ENCODE measurements at places on chromosomes 13 and 19.

DNA sequence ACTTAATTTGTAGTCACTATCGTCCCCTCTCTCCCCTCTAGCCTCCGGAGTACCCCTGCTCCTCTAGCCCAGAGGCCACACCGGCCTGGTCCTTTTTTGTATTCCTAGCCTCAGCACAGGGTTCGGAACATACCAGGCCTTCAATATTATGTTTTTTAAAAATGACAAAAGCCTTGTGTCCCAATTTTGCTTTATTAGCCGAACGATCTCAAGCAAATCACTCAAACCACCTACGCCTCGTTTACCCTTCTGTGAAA is 463 bp upstream of the POMP start:
- no peak for DNase-seq

DNA sequence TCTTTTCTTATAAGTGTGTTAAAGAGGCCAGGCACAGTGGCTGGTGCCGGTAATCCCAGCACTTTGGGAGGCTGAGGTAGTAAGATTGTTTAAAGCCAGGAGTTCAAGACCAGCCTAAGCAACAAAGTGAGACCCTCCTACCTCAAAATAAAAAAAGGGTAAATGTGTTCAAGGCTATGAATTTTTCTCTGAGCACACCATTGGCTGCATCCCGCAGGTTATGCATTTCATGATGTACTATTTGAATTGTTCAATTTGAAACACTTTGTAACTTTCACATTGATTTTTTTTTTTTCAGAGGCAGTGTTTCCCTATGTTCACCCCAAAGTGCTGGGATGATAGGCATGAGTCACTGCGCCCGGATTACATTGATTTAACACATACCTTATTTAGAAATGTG is 138.1 kb downstream of the PTPRS start:
- DNase-seq, result no peak

- no peak for DNase-seq
These were observed 6.5 kb upstream of the KCTD4 start for GRCh38 chr13:45207319-45207718.

DNA sequence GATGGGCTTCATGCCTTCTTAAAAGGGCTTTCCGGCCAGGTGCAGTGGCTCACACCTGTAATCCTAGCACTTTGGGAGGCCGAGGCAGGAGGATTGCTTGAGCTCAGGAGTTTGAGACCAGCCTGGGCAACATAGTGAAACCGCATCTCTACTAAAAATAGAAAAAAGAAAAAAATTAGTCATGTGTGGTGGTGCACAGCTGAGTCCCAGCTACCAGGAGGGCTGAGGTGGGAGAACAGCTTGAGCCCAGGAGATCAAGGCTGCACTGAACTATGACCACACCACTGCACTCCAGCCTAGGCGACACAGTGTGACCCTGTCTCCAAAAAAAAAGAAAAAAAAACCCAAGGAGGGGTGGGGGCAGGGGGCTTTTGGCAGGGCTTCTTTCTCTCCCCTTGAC is 7.2 kb downstream of the CARS2 start:
- DNase-seq, result no peak

DNA sequence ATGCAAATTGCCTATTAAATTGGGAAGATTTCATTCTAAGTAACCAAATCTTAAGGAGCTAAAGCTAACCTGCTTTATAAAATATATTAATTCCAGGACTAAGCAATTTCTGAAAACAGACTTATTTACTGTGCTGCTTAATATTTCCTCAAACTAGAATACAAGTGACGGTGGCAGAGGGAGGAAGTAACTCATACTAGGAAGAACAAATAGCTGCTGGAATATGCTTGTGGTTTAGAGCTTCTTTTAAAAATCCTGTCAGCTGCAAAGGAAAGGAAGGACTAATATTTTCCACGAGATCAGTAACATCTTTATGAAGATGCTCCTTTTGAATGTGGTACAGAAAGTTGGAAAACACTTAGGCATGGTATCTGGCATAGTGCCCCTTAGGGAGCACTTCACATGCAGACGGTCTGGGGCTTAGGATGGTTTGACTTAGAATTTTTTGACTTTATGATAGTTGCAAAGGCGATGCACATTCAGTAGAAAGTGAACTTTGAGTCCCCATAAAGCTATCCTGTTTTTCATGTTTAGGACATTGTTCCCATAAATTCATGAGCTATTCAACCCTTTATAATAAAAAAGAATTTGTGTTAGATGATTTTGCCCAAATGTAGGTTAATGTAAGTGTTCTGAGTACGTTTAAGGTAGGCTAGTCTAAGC is 3.4 kb upstream of the HNRNPA1L2 start:
- DNase-seq, result no peak

DNA sequence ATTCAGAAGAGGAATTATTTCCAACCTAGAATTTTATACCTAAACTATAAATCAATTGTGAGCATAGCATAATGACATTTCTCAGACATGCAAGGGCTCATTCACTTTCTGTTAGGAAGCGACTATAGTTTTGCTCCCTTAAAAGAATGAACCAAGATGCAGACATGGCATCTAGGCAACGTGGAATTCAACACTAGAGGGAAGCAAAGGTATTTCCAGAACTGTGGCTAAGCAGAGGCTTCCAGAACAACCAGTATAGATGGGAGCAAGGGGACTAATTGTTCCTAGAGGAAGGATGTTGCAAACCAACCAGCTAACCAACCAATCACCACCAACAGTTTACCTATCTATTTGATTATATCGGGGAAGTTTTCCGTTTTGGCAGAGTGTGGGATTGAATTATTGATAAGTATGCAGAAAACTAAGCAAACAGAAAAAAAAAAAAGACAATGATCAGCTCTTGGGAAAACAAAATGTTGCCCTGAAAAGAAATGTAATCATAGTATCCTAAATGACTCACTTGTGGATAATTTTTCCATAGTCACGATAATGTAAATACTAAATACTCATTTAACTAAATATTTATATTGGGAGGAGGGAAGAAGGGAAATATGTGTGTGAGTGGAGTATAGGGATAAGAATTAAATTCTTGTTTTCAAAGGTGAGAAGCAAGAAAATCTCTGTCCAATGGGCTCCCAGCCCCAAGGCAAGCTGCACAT is 21.1 kb downstream of the ARL11 start:
- peak; percentile 53 for DNase-seq

GRCh38 chr13:32733690-32734089 is 147.4 kb downstream of the PDS5B start:
- no peak for DNase-seq

GRCh38 chr13:76725211-76725610 is 161.0 kb downstream of the KCTD12 start:
- peak; percentile 59 for DNase-seq

GRCh38 chr13:27613628-27614027 is 6.7 kb downstream of the LNX2 start:
- DNase-seq, result no peak

- no peak for DNase-seq
These were observed 110.5 kb downstream of the ENOX1 start for GRCh38 chr13:43676320-43676719.

DNA sequence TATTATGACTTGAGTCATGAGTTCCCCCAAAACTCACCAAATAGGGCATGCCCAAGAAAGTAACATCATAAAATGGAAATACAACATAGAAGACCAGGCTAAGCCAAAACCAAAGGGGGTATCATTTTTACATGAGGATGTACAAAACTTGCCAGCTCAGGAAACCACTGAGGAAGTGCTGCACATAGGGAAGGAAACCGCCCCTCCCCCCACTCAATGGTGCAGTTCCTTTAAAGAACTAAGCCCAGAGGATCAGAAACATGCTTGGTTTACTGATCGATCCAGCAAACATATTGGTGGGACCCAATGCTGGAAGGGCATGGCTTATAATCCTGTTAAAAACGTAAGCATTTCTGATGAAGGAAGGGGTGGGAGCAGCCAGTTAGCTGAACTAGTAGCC is 4.2 kb upstream of the ZNF486 start:
- DNase-seq, result no peak

- DNase-seq, result no peak
These were observed 107.2 kb upstream of the HTR2A start for GRCh38 chr13:47004027-47004426.

GRCh38 chr13:77741597-77741972 is 44.1 kb downstream of the SLAIN1 start:
- DNase-seq, result no peak

- no peak for DNase-seq
These were observed 6.5 kb upstream of the MZF1 start for GRCh38 chr19:58579473-58580142.

DNA sequence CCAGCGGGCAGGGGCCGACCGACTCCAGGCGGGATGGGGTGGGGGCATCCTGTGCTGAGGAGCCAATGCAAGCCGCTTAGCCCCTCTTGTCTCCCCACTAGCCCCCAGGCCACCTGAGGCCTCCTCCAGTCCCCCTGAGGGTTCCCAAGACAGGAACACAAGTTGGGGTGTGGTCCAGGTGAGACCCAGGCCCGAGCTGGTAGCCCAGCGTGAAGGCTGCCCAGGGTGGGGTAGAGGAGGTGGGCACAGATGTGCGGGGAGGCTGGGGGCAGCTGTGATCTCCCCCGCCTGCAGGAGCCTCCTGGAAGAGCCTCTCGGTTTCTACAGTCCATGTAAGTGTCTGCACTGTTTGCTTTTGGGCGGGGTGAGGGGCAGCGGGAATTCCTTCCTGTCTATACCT is 10.4 kb downstream of the TLE6 start:
- no peak for DNase-seq

DNA sequence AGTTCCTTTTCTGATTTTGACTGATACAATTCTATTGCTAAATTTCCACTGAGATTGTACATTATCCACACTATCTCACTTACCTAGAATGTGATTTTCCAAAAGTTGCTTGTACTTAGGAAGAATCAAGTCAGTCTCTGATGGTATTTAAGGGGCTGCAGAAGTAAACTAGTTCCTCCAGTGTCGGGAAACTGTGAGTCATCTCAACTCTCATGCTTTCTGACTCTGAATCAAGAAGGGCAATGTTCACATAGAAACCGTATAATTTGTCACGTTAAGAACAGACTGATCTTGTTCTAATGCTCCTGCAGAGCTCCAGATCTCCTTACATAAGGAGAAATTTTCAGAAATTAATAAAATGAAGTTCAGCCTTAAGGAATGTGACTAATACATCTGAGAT is 369.3 kb downstream of the KLF5 start:
- peak; percentile 90 for DNase-seq

Measured in astrocyte of the spinal cord (primary cell).